Cortex of kidney (tissue), 1 donor: ENCODE measurements at places on chromosomes 11 and 22.

DNA sequence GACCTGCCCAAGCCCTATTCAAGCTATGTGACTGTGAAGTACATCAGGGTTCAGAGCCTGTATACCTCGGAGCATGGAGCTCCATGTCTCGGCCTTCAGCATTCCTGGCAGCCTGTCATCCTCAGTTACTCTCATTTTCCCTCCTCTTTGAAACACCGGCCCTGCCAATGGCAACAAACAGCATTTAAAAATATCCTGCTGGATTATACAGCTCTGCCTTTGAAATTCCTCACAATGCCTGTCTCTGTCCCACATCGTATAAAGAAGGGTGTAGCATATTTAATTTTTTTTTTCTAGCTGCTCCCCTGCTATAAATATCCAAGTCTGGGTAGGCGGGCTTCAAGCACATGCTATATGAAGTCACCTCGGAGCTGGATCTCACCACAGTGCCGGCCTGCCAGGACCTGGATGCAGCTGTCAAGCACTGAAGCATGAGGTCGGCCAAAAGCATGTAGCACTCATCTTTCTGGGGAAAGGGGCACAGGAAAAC lies 11.8 kb downstream of the ABTB2 start:
- no peak for DNase-seq

DNA sequence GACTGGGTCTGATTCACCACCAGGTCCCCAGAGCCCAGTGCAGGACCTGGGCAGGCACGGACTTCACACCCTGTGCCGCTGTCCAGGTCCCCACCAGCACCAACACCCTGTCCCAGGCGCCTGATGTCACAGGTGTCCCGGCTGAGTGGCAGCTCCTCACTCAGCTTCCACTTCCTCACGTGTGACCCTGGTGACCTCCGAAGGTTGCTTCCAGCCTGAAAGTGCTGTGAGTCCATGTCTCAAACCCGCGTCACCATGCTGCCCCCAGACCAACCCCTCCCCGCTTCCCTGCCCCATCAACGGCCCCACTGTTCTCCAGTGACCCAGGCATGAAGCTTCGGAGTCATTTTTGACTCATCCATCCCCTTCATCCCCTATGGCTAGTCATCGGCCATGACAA lies 25.7 kb upstream of the PICK1 start:
- no peak for DNase-seq

DNA sequence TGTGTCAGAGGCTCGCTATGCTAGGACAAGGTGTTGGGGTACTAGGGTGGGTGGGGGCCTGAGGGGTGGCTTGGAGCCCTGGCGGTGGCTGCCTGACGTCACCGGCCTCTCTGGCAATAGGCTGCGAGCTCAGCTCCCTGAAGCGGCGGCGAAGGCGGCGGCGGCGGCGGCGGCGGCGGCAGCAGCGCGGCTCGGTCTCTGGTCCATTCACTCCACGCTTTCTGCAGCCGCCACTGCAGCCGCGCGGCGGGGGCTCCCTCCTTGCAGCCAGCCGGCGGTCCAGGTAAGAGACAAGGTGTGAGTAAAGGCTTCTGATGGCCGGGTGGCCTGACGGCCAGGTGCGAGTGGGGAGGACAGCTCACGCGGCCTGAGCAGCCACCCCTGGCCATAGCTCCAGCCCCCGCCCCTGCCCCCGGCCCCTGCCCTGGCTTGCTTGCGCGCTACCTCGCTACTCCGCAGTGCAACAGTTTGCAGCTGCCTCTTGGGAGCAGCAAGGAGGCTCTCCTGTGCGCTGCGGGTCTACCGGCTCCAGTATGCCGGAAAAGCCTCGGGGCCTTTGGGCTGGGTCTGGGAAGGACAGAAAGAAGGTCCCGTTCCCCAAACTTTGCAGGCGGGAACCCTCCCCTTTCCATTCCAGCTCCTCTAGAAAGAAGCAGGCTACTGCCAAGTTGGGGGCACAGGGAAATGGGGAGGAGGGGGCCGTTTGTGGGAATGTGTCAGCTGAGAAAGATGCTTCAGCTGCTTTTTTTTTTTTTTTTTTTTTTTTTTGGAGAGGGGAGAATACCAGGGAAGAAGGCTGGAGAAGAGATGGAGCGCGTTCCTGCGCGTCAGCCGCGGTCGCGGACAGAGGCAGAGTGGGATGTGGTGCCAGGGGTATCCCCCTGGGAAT lies at the start of gene C11orf87:
Gene C11orf87 (plus strand): TSS at position 210 of the 889 bp plus-strand sequence. CDS start 1,444 bp downstream, outside the sequence.
- DNase-seq, result no peak

DNA sequence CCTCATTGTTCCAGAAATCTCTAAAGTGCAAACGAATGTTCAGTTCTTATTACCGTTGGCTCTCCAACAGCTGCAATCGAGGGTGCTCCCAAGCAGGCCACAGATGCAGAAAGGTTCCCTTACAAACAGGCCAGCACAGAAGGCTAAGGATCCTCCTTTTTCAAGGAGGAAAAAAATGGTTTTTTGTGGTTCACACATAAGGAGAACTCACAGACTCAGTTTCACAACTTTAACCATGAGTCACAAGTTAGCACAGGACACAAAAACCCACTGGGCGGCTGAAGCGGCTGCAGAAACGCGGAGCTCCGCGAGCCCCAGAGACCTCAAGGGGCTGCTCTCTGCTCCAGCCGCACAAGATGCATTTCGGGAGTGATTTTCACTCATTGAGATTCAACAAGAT lies 98.2 kb upstream of the PRR5 start:
- no peak for DNase-seq

DNA sequence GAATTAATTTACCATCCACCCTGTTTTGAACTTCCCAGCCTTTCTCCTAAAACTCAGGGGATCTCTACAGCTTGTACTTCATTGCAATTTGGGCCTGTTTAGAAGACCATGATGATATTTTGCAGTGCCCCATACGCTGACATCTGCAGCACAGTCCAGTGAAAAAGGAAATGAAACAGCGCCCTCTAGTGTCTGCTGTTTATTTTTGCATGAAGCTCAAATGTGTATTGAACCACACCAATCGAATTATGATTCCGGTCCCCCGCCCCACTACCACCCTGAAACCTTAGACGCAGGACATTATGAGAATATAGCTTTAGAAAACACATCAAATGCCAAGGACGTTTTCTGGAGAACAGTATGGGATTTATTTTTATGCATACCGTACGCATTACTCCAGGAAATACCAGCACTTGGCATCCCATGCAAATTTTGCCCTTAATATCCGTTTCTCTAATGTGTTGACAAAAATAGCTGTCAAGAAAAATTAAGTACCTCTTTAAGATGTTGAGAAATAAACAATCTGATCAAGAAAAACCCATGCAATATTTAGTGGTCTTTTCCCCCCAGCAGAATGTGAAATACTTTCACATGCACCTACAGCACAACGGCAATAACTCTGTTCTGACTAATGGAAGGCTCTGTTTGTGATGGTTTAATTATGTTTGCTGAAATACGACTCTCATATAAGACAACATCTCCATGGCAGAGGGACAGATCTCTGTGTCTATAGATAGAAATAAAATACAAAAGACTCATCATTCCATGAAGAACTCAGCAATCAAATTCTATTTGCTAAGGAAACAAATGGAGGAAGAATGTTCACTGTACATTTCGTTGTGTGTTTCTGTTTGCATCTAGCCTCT lies 93.9 kb downstream of the TECTA start:
- no peak for DNase-seq

GRCh38 chr11:63551091-63551888 lies 11.9 kb downstream of the PLAAT2 start:
- no peak for DNase-seq

GRCh38 chr22:36232715-36233401 lies 6.5 kb downstream of the APOL2 start:
- no peak for DNase-seq

DNA sequence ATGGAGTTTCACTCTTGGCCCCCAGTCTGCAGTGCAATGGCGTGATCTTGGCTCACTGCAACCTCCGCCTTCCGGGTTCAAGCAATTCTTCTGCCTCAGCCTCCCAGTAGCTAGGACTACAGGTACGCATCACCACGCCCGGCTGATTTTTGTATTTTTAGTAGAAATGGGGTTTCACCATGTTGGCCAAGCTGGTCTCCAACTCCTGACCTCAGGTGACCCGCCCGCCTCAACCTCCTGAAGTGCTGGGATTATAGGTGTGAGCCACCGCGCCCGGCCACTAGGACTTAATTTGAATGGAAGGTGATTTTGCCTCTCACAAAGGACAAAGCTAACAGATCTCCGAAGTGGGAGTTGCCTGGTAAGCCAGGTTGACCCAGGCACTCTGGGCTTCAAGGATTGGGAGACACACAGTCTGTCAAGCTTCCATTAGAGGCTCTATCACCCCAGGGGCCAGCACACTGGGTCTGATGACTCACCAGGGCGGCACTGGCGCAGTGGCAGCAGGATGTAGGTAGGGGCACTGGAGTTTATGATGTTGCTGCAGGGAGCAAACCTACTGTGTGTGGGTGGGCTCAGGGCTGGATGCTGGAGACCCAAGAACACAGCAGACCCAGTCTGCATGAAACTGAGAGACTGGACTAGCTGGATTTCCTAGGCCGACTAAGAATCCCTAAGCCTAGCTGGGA lies 17.8 kb upstream of the KCTD14 start:
- DNase-seq, result no peak

DNA sequence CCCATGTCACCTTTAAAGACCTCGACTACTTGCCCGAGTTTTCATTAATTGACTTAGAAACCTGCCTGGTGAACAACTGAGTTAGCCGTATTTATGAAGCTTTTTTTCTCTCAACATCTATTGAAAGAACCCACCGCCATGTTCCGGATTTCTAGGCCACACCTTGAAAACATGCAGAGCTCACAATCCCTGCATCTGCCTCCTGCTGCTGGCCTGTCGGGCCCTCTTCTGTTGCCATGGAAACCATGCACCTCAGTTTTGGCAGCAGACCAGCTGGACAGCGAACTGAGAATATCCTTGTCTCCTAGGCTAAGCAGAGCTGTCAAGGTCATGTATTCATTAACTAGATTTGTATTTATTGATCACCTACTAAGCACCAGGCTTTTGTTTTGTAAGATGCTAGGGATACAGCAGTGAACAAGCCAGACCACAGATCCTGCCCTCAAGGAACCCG lies 4.3 kb upstream of the PATZ1 start:
- no peak for DNase-seq

DNA sequence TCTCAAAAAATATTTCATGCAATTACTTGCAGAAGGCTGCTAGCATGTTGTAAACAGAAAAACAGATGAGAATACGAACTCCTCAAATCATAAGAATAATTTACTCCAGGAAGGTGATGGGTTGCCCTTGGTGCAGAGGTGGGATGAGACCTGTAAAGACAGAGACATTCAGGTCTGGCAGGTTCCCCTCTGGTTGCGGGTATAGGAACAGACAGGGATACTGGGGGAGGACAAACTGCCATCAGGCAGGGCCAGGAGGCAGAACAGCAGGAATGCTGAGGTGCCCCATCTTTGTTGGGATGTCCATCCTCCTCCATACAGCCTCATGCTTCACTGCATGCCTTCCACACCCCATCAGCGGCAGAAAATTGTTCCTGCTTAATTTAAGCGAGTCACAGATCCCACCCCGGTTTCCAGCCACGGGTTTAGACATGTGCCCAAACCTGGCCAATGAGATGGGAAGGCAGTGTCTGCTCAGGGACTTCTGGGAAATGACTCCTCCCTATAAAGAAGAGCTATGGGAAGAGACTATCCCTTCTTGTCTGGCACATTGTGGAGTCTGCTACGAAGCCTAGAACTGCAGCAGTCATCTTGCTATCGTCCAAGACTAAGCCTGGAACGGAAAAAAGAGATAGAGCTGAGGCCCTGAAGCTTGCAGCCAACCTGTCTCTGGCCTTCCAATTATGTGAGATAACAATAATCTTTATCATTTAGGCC lies 23.1 kb upstream of the IRAG1 start:
- DNase-seq, result no peak

DNA sequence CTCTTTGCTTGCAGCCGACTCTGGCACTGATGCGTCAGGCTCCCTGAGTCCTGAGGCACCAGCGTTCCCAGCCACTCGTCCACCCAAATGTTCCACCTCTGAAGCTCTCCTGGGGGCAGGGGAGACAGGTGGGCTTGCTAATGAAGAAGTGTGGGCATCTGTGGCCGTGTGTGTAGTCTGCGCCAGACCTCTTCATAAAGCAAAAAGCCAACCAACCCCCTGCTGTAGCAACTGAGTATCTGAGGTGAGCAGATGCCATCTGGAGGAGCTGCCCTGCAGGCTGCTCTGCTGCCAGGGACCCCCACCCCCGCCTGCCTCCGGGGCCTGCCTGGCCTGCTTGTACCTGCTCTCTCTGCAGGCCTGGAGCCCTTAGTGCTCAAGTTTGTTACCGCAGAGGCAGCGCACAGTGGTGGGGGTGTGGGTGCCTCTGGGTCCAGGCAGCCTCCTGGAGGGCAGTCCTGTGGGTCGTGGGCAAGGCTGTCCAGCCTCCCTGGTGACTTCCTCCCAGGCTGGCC lies 272.5 kb downstream of the TBC1D22A start:
- DNase-seq, result no peak

DNA sequence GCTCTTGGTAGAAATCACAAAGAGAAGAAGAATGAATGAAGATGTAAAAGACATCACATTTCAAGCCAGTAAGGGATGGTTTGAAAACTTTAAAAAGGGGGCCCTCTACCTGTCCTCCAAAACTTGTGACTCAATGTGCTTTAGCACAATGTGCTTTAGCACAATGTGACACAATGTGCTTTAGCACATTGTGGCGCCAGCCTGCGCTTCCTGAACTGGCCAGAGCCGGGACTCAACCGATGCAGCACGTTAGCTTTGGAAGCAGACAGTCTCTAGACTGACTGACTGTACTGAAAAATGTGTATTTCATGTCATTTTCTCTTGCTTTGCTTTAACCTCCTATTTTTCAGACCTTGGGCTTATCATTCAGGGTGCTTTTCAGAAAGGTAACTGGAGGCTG lies 63.5 kb downstream of the FAM83F start:
- no peak for DNase-seq

GRCh38 chr11:8933931-8934330 lies 1.2 kb upstream of the C11orf16 start:
- no peak for DNase-seq

GRCh38 chr11:113436672-113437252 lies 38.4 kb downstream of the DRD2 start:
- no peak for DNase-seq

GRCh38 chr22:22773427-22773826 lies 114.2 kb upstream of the IGLL5 start:
- no peak for DNase-seq

GRCh38 chr22:44729391-44730021 lies 22.9 kb upstream of the ARHGAP8 start:
- DNase-seq, result no peak

- DNase-seq, result no peak
These were observed 33.9 kb upstream of the MN1 start for GRCh38 chr22:27835446-27835845.

GRCh38 chr11:81039916-81040524 lies 1599.2 kb upstream of the TENM4 start:
- DNase-seq, result no peak

DNA sequence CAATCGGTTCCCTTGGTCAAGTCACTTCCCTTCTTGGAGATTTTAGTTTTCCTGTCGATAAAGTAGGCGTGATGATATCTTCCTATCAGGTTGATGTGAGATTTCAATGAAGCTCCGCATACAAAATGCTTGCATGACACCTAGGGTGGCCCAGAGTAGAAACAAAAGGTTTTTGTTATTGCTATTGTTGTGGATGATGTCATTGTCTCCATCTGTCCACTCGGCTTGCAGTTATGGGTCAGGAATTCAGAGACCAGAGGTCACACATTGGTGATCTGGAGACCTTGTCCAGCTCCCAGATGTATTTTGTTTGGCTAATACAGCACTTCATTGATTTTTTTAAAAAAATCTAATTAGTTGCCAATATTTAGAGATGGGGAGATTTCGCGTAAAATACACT lies 382.1 kb downstream of the MN1 start:
- DNase-seq, result no peak
